Activated CD4-positive, CD25-positive, alpha-beta regulatory T cell treated with anti-CD3 and anti-CD28 coated beads, Interleukin-2, amount 50 U/mL, for 16 hours (primary cell): ENCODE measurements at places on chromosomes 2 and 18.

GRCh38 chr18:8803063-8803795 is 97.9 kb downstream of the MTCL1 start:
- no peak for DNase-seq

DNA sequence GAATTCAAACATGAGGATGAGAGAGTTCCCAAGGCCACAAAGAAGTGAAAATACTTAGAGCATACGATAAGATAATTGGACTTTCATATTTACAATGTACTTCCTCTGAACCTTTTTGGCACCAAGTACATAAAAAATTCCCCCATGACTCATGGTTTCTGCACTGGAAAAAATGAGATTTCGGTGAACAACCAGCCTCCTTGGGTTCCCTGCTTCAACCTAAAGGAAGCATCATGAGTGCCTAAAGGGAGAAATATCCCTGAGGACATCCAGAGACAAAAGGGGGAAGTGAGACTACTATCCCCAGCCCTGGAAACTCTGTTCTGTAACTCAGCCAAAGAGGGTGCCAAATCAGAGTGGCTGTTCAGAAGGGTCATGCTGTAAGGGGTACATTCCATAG is 562.7 kb upstream of the SLC39A10 start:
- DNase-seq, result no peak

DNA sequence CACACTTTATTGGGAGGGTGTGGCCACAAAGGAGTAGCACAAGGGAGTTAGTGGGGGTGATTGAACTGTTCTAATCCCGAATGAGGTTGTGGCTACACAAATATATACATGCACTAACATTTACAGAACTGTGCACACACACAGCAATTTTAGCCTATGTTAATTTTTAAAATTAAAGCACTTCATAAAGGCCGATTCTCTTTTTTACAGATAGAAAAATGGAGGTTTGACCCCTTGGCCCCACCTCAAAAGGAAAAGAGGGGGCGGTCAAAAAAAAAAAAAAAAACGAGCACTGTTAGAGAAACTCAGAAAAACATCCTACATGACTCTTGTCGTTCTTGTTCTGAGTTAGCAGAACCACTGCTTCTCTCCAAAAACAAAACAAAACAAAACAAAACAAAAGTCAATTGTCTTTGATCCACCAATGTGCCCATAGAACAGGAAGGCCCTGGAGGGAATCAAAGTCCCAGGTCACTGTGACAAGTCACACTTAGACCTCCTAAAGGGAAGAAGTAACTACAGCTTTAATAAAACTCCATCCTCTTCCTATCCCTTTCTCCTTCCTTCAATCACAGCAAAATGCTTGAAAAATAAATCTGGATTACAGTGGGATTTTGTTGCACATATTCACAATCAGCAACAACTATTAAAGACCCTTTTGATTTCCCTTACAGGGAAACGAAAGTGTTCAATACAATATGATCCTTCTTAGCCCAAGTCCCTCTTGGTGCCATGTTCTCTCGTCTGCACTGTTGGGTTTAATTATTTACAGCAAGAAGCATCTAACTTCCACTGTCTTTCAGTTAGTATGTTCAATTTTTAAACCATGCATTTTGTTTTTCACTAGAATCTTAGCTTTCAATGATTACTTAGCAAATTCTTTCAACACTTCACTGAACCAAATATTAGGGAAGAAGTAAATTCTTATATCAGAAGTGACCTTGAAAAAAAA is 16.6 kb downstream of the LRP2 start:
- no peak for DNase-seq

DNA sequence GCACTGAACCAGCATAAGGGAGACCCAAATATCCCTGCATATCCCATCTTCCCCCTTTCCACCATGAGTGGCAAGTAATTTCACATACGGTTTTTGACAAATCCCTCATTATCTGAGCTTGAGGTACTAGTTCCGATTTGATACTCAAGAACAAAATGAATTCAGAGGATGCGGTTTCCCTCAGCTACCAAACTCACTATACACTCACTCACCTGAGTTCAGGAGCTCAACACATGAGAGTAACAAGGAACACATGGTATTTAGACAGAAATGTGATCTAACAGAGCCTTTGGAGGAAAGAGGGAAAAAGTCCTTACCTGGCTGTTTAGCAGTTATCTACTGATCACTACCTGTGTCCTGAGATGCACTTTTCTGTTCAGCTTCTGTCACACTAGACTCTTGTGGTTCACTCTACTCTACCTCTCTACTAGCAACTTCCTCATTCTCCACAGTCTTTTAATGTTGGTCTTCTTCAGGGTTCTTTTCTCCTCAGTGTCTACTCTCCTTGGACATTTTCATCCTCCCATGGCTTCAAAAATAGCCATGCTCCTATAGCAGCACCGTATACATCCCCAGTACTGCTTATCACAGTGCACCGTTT is 25.1 kb downstream of the ASXL2 start:
- no peak for DNase-seq

DNA sequence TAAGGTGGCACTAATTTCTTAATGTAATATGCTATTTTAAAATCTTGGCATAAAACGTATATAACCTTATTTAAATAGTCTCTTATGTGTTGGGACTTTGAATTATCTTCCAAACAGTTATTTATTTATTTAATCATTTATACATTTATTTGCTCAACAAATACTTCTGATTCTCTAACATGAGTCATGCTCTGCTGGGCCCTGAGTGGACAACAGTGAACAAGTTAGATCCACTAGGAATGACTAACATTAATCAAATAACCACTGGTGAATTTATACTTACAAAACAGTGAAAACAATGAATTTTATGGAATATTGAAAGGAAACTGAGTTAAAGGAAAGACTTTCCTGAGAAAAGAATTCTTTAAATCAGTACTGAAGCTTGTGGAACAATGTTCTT is 1257.2 kb upstream of the CHAC2 start:
- DNase-seq, result no peak

- DNase-seq, result no peak
These were observed 160.8 kb upstream of the GYPC start for GRCh38 chr2:126495189-126495588.

GRCh38 chr2:160493227-160494028 is at the start of gene RBMS1:
Gene RBMS1, minus strand, starts transcription at chr2:160493807. Its CDS starts 444 bp downstream, at chr2:160493363.
- no peak for DNase-seq

GRCh38 chr2:188265315-188265714 is 26.4 kb upstream of the GULP1 start:
- DNase-seq, result no peak
